ENCODE measurements at places on chromosomes 4 and X.
A peak's percentile ranks its signal among the peaks of the same experiment; 100 is the strongest.

DNA sequence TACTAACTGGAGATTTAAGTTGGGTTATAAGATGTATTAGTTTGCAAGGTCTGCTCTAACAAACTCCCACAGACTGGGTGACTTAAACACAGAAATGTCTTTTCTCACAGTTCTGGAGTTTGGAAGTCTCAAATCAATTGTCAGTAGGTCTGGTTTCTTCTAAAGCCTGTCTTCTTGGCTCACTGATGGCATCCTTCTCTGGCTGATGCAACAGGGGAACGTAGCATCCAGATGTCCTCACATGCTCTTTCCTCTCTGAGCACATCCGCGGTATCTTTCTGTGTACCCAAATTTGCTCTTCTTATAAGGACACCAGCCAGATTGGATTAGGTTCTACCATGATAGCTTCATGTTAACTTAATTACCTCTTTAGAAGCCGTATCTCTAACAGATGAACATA, 63.2 kb upstream of the BMP3 start:
- DNase-seq: no peak

GRCh38 chr4:183876268-183876934, 28.7 kb upstream of the STOX2 start:
- peak; percentile 90 for DNase-seq

GRCh38 chrX:139120760-139121159, 409.2 kb upstream of the FGF13 start:
- no peak for DNase-seq

- peak; percentile 74 for DNase-seq
Observed at GRCh38 chr4:148834804-148835631, 392.8 kb upstream of the NR3C2 start.

- DNase-seq: no peak
Observed at GRCh38 chrX:104789784-104790183, 223.8 kb downstream of the IL1RAPL2 start.

GRCh38 chr4:106353786-106354185, 14.8 kb downstream of the GIMD1 start:
- DNase-seq: no peak

GRCh38 chr4:73661646-73662119, 41.4 kb upstream of the RASSF6 start:
- DNase-seq: no peak

DNA sequence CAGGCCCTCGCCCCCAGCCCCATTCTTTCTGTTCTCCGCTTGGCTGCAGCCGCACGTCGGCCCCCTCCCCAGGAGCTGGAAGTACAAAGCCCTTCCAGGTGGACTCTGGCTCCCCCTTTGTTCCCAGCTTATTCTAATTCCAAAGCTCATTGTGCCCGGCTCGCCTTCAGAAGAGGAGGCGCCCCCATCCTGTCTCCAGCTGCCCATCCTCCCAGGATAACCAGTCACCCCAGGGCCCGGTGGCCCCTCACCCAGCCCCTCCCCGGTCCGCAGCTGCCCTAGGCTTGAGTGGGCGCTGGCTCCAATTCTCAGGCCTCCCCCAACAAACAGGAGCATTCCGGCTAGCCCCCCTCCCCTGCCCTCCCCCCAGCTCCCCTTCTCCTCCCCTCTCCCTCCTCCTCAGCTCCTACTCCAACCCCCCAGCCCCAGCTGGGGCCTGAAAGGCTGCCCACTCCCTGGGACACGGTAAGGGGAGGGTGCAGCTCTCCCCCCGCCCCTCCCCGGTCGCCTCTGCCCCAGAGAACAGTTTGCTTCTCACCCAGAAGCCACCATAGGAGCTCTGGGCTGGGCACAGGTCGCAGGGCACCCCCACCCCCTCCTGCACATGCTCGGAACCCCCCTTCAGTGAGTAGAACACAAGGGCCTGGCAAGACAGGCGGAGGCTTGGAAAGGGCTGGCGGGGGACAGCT, 3.1 kb upstream of the SLC6A8 start:
- DNase-seq: no peak

DNA sequence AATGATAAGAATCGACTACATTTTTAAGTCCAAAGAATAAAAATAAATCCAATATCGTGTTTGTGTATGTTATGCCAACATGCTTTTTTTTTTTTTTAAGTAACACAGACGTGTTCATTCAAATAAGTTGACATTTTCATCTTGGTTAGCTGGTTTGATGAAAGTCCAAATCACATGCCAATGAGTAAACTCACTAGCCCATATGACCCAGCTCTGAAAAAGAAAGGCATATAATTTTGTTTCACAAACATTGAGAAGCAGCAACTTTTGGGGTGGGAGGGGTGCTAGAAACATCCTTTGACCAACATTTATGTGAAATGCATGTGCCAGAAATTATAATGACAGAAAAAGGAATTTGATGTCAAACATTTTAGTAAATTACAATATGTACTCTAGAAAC, 61.6 kb upstream of the SPP1 start:
- no peak for DNase-seq

DNA sequence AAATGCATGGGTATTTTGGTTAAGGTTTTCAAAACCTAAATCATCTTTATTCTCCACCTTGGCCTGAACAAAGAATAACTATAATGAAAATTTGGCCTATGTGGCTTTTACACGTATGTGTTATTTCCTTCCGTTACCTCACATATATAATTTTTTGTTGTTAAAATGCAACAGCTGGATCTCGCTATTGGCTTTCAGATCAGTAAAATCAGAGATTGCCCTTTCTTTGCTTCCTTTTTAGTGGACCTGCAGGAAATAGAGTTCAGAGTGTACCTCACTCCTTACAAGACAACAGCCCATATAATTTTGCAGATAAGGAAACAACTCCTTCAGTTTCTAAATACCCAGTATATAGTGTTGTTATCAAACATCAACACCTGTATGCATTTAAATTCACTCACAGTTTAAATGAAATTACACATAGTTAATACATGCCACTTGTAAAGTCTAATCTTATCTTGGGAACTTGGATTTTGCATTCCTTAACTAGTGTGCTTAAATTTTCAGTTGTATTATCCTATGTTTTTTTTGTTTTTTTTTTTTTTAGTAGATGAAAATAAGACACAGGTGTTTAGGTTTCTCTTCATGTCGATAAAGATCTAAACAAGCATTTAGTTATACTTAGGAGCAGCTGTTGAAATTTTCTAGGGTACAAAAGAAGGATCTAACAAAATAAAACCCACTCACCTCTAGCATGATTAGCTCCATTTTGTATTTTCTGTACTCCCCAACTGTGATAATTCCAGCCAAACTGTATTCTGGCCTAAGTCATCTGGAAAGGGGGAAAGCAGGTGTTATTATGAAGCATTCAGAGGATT, 96.2 kb upstream of the SPRY1 start:
- DNase-seq: no peak
